ENCODE measurements at places on chromosomes 2 and 18.
A peak's percentile ranks its signal among the peaks of the same experiment; 100 is the strongest.

DNA sequence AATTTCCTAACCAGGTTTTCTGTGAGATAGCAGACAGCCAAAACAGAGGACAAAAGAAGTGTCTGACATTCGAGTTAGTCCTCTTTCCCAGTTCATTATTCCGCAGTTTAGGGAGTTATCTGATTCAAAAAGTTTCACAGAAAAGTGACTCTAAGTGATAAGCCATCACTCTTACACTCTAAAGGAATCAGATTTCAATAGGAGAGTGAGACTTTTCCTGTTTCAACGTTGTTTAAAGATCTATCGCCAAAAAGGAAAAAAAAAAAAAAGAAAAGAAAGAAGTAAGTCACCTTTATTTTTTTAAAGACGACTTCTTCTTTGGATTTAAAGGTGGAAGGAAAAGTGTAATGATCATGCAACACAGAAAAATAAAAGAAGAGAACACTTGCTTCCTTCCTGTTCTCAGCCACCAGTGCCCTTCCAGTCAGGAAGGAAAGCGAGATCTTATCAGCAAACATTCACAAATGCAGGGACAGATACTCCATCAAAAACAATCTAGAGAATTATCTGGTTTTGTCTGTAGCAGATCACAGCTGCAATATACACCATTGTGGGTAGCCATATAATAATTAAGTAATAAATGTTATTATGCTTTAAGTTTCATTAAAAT, 49.8 kb downstream of the TFPI start:
- DNase-seq: no peak

- no peak for DNase-seq
Measured at GRCh38 chr18:77012806-77013541, 119.6 kb downstream of the MBP start.

DNA sequence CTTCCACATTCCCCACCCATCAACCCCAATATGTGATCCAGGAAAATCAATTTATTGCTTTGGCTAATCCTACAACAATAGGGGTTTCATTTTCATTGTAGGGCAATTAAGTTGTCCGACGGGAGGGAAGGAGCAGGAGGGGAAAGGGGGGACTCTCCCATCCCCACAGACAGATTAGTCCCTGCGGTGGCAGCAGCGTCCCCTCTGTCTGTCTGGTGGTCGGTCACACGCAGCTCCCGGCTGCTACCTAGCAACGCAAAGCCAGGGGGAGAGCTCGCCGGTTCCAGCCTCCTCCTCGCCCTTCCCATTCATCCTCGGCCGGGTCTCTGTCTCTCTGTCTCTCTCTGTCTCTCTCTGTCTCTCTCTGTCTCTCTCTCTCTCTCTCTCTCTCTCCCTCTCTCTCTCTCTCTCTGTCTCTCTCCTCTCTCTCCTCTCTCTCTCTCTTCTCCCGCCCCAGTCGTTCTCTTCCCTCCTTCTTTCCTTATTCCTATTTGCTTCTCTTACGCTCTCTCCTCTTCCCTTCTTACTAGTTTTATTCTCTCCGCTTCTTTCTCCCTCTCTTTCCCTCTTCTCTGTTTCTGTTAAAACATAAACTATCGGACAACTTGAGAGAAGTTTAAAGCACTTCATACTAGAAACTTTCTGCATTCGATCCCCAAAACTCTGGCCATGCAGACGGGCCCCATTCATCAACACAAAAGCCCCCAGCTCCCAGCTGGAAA, 1.2 kb downstream of the LRP2 start:
- DNase-seq: no peak

DNA sequence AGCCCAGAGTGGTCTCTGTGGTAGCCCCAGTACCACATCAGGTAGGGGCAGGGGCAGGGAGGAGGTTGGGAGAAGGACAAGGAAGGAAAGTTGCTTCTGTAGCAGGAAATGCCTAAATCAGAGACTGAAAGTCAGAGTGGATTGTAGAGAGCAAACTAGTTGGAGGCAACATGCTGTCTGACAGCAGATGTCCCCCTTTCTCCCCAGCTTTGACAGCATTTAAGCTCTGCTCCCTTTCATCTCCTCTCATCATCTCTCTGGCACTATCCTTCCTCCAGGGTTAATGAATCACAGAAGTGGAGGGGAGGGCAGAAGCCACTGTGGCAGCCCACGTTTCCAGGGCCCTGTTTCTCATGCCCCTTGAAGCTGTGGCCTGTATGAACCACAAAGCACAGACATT, 50.4 kb downstream of the BOD1L2 start:
- no peak for DNase-seq

DNA sequence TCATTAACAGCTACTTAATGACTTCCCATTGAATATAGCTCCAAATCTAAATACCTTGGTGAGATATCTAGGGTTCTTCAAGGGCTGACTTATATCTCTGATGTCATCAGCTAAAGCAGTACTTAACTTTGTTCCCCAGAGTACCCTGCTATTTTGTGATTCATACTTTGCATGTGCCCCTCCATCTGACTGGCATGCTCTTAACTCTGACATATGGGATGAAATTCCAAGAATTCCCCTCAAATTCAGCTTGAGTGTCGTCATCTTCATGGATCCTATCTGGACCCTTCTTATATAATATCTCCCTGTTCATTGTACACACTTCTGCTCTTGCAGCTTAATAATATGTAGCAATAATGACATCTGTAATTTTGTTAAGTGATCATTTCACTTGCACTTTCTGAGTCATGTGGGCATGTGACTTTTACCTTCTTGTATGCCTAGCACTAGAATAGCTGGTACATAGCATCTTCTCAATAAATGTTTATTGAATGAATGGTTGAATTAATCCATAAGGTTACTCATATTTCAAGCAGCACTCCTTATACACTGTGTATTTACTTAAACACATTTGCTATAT, 172.9 kb downstream of the WDR7 start:
- DNase-seq: no peak

GRCh38 chr2:219335373-219335786, 2.8 kb upstream of the RESP18 start:
- no peak for DNase-seq

DNA sequence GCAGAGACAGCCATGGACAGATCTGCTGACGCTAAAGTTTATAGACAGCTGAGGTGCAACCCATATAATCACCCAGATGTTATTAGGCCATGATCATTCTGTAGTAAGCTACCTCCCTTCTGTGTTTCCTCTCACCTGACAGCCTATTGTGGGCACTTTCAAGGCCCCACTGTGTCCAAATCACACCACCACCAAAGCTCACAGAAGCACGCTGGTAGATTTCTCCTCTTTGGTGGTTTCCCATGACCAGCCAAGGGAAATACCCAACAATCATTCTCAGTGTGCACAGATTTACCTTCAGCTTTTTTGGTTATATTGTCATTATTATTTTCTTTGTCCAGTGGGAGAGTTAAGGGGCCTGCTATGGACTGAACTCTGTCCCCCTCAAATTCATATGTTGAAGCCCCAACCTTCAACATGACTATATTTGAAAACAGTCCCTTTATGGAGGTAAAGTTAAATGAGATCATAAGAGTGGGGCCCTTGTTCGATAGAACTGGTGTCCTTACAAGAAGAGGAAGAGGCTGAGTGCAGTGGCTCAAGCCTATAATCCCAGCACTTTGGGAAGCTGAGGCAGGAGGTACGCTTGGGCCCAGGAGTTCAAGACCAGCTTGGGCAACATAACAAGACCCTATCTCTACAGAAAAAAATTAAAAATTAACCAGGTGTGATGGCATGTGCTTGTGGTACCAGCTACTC, 74.0 kb upstream of the MSH6 start:
- DNase-seq: no peak

DNA sequence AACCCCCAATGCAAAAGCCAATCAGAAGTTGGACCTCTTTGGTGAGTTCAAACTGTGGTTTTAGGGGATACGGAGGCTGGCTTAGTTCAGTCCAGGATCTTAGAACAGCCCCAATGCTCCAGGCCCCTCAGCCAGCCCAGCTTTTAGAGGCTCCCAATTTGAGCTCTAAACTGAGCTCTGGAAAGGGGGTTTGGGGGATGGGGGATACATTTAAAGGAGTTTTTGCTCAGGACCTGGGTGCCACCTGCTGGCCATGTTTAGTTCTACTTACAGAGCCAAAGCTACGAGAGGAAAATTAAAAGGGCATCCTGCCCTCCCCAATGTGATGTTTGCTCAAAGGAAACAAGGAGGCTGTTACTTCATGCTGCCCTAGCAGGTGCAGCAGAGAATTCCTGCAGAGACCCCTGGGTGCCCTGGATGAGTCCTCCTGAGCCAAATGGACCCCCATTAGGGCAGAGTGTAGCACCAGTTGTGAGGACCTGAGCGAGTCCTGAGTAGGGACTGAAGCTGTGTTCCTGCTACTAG, 15.9 kb upstream of the TMEM214 start:
- DNase-seq: peak; percentile 13

DNA sequence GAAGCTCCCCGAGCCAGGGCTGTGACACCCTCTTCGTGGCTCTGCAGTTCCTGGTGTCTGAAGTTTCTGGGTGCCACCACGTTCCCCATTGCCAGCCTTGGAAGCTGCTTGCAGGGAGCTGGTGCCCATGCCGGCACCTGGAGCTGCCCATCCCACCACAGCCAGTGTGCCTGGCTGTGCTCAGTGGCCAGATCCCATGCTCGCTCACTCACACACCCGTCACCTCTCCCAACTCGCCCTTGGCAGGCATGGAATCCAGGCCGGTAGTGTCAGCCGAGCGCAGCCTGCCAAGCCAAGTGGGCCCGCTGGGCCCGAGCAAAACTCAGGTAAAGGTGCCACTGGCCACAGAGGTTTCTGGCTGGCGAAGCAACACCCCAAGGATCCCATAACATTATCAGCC, 370.2 kb downstream of the PTPRM start:
- DNase-seq: no peak

DNA sequence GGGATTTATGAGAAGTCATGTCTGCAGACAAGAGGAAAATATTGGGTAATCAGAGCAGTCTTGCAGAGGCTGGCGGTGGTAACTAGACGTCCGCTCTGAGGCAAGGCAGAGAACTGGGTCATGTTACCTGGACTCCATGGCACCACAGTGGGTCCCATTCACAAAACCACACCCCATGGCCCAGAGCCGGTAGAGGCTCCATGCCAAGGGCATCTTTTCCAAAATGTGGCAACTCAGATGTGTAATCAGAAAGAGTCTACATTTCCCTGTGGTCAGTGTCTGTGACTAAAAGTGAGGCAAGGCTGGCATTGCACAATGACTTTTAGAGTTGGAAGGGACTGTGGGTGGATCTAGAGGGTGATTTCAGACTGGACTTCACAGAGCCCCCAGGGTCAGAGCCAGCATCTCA, 113.1 kb downstream of the MREG start:
- no peak for DNase-seq

GRCh38 chr18:32450026-32450691, 20.5 kb downstream of the GAREM1 start:
- DNase-seq: no peak

DNA sequence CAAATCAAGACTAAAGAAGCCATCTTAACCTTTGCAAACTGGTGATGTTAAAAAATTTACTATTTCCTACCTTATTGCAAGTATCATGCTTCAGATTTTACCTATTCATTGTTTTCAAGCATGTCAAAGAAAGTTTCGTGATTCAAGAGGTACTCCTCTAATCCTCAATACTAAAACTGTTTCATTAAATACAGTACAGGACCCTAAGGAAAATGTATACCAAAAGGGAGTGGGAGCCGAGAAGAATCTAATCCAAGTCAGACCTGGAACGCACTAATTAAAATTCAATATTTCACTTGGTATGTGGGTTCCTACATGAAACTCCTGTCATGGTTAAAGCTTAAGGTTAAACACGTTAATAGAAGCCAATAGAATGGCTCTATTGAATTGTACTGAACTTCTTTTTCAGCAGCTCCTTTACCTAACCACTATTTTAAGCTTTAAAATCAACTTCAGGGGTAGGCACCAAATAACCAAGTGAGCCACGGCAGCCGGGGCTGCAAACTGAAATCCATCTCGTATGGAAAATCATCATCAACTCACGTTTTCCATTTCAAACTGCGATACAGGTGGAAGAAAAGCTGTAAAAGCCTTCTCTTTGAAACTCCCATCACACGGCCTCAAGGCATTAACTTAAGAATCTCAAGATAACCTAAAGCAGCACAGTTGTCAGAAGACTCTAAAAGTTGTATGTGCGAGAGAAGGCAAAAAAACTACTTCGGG, 188.8 kb downstream of the ZEB2 start:
- no peak for DNase-seq

- DNase-seq: no peak
Measured at GRCh38 chr2:41990688-41991087, 57.1 kb upstream of the PKDCC start.

DNA sequence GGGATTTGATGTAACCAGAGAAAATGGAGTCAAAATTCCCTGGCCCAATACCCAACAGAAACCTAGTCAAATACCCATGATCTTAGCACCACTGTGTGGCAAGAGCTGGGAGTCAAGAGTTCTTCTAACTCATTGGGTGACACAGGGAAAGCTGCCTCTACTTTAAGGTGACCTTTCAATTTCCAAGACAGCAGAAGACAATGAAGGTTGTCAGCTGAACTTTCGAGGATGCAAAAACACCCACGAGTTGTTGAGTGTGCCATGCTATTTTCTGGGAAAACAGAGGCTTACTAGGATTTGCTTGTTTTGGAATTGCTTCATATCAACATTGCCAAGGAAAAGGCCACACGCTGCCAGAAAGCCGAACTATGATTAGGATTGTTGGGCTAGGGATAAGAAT, 61.6 kb upstream of the CYRIA start:
- no peak for DNase-seq

- DNase-seq: no peak
Measured at GRCh38 chr2:79994161-79994560, 310.4 kb downstream of the LRRTM1 start.

GRCh38 chr18:3219631-3220335, at the start of gene MYOM1:
Gene MYOM1, minus strand, starts transcription at chr18:3219968. Its CDS starts 4,745 bp downstream, at chr18:3215223.
- no peak for DNase-seq

- DNase-seq: no peak
Measured at GRCh38 chr2:58866040-58866439, 624.9 kb upstream of the FANCL start.

DNA sequence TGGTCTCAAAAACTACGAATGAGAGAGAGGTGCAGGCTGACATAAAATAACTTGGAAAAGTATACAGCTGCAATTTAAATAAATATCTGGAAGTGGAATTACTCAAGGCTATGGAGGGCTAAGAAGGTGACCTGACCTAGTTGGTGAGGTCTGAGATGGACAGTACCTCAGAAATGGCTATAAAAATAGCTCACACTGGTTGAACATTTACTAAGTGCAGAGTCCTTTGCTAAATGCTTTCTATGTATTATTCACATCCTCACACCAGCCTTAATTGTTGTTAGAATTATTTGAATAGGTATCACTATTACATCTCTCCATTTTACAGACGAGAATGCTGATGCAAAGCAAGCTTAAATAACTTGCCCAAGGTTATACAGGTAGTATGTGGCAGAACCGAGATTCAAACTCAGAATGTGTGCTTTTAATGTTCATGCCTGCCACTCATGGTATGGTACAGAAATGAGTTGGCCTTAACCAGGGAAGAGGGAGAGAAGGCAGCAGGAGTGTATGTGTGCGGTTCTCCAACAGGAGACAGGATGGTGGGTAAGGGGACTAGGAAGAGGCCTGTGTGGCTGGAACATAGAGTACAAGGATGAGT, 37.4 kb downstream of the MRPL44 start:
- DNase-seq: no peak

DNA sequence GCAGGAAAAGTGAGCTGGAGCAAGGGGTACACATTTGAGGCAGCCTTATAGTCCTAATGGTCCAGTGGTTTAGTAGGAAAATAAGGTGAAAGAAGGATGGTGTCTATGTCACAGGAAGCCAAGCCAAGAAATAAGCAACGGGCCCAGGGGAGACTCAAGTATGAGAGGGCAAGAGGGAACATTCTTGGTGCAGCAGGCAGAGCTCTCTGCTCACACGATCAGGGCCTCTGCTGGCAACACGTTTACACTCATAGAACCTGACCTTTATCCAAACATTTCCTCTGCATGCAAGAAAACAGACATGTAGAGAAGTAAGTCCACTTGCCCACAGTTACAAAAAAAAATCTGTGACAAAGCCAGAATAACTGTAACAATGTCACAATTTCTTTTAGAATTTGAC, 32.6 kb upstream of the LRRC30 start:
- no peak for DNase-seq
